ENCODE measurements at places on chromosomes 6 and 20.

DNA sequence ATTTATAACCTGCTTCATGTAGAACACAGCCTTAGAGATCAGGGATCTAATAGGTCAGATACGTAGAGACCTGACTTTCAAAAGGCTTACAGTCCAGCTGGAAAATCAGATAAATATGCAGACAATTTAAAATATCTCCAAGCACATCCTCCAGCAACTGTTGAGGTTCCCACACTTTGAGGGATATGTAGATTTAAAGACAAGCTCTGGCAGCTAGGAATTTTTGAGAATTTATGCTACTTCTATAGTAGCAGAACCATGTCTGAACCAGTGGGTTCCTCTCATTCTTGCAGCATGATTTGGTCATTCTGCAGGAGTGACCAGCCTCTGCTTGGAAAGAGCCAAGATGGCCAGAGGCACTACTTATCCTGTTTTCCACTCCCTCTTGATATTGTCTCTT, 60.5 kb downstream of the CYB5R4 start:
- DNase-seq = no peak

DNA sequence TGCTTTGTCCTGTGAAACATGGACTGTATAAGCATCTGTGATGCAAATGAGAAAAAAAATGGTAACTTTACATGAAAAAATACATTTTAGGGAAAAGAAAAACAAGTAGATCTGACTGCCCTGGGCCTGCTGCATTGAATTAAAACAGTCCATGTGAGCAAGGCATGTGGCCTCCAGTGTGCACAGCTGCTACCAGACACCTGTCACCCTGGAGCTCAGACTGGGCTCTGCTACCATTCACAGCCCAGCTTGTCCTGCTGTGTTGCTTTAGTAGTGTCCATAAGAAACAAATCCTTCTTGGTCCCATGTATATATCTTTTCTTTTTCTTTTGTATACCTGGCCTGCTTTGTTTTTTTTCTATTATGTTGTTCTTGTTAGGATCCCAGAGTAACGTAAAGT, 315.9 kb downstream of the NKAIN2 start:
- no peak for DNase-seq

DNA sequence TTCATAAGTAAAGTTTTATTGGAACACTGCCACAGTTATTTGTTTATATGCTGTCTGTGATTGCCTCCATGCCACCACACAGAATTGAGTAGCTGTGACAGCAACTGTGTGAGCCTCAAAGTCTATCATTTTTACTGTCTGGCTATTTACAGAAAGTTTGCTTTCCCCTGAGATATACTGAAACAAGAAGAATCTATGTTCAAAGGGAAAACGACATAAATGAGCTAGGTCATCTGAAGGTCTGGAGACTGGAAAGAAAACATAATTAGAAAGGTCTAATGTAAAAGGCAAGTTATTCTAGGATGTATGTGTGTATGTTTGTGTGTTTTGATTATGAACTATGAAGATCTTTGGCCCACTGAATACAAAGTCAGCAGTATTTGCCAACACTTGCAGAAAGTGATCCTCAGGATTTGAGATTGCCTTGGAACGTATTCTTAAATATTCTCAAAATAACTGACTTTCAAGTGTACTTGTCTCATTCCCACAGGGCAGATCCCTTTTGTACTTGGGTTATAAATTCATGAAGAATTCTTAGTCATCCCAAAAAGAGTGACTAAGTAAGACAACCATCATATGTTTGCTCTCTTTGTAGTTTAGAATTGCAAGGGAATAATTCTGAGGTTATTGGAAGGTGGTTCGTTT, 677.7 kb downstream of the DOK5 start:
- no peak for DNase-seq

DNA sequence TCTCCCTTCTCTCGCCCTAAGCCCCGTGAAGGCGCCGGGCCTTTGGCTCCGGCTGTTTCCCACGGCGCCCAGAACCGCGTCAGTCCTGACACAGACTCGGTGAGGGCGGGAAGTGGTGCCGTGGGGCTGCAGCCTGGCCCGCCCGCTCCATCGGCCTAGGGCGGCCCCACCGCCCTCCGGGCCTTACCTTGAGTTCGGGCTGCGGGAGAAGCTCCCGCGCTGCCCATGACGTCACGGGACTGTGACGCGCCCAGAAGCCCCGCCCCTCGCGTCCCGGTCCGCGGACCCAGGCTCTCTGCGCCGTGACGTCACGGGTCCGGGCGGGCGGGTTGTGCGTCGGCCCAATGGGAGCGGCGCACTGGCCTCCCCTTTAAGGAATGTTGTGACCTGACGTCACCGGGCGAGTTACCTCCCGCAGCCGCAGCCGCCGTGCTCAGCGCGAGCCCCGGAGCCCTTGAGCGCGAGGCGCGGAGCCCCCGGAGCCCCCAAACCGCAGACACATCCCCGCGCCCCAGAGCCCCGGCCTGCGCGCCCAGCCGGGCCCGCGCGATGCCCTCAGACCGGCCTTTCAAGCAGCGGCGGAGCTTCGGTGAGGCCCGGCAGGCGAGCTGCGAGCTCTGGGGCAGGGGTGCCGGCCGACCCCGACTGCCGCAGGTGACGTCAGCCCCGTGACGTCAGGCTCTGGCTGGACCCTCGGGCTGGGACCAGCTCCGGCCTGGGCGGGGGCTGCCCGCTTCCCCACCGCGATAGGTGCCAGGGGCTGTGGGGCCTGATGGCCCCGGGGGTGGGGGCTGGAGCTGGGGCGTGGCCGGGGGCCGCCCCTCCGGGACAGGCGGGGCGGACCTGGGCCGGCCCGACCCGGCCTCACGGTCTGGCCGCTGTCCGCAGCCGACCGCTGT, at the start of gene MAP1LC3A:
Gene MAP1LC3A (plus strand): TSS at position 399 of the 899 bp plus-strand sequence. CDS start 151 bp downstream, at position 550.
- DNase-seq = peak; percentile 92

DNA sequence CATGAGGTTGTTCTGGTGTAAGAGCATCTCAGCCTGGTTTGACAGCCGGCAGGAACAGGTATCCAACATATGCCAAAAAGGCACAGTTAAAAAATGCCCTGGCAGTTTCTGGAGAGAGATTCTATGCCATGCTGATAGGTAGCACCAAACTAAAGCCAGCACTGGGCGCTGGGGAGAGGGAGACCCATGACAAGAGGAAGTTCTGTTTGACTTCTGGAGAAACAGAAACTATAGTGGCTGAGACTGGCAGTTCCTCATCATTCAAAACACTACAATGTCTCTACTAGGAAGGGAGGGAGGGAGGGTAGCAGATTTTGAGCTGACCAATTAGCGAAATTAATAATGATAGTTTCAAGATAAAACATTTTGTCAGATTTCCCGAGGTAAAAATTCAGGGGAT, 174.1 kb downstream of the ADAT2 start:
- DNase-seq = no peak

GRCh38 chr20:37880726-37881591, 22.0 kb upstream of the VSTM2L start:
- no peak for DNase-seq

DNA sequence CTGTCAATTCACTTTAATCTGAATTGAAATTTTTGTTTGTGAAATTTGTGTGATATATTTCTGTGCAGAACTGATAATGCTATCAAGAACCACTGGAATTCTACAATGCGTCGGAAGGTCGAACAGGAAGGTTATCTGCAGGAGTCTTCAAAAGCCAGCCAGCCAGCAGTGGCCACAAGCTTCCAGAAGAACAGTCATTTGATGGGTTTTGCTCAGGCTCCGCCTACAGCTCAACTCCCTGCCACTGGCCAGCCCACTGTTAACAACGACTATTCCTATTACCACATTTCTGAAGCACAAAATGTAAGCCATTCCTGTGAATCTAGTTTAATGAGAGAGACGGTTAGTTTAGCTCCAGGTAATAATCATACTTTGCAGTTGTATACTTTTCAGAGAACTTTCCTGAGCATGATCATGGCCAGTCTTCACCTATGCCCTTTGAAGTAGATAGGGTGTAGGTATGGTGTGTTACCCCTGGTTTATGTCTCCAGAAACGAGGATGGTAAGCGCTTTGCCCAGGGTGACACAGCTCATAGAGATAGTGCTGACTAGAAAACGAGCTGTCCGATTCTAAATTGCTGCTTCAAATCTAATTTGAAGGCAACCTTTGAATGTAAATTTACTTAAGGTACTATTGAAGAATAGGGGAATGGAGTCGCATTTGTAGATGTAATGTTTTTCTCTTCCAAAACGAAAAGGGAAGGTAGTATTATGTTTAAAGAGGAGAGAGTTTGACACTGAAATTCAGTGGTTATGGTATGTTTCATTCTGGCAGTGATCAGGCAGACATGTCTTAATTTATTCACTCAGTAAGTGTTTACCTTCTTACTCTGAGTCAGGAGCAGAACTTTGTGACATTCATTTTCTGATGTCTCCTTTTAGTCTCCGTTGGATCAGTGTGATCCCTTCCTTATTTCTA, 11.4 kb downstream of the MYB start:
- DNase-seq = no peak

DNA sequence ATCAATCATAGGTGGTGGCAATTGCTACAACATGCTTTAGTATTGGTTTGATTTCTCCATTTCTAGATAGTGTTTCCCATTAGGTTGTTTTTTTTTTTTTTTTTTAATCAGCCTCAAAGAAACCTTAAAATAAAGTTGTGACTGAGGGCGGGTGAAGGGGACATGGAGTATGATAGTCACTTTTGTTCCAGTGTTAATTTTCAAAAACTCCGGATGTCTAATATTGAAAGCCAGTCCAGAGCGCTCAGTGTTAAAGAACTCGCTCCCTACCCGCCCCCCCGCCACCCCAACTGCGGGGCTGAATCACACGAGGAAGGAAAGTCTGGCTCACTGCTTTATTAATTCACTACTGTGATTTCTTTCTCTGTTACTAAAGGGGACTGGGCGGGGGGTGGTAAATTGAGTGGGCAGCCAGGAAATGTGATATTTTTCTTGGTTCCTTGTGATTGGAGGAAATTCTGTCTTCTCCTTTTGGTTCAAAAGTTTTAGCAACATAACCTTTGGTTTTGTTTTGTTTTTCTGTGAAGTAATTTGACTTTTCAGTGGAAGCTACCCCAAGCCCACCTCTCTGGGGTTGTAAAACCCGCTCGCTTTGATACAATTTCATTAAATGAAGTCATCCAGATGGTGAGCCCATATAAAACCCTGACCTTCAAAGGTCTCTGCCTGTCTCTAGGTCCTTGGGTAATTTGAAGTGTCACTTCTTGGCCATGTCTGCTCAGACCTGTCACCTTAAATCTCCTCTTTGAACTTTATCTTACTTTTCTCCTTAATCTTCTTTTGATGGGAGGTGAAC, 38.0 kb downstream of the TNFAIP3 start:
- DNase-seq = peak; percentile 92

GRCh38 chr6:4909063-4909706, 94.7 kb downstream of the RPP40 start:
- no peak for DNase-seq

DNA sequence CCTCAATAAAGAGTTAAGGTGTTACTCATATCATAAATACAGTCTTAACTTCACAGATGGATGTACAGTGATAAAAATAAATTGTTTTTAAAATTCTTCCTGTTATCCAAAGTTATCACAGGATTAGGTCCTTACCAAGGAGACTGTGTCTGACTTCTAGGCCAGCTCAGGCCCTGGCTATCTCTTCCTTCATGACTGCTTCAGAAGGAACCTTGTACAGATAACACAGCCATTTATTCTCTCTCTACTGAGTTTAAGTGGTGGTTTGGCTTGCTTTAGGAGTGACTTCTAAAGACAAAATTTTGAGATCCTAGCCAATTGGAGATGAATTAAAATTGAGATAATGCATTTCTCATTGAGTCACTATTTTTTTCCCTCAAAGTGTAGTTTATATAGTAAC, 40.8 kb upstream of the RNF182 start:
- DNase-seq = no peak

GRCh38 chr20:57398901-57399535, 7.8 kb downstream of the RBM38 start:
- DNase-seq = no peak
